Cortex of kidney (tissue), 1 donor: ENCODE measurements at places on chromosomes 12 and 14.

- no peak for DNase-seq
Measured at GRCh38 chr12:113891739-113892520, 74.2 kb downstream of the RBM19 start.

- DNase-seq, result no peak
Measured at GRCh38 chr14:72970824-72971434, 44.7 kb downstream of the DCAF4 start.

- DNase-seq, result no peak
Measured at GRCh38 chr12:80704420-80704819, 3.0 kb upstream of the MYF6 start.

DNA sequence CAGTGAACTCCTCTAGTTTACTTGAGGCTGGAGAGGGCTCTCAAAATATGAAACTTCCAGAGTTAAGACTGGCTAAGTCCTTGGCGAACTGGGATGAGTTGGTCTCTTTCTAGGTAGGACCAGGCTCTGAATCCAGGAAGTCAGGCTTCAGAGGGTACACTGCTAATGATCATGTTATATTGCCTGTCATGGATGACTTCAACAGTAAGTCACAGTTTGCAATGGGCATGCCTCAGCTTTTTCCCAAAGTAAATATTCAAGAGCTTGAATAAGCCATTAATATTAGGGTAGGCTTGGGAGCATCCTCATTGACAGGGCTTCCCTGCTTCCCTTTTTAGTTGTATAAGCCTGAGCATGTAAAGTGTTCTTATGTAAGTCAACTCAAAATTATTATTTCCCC, 61.7 kb upstream of the PTHLH start:
- no peak for DNase-seq

DNA sequence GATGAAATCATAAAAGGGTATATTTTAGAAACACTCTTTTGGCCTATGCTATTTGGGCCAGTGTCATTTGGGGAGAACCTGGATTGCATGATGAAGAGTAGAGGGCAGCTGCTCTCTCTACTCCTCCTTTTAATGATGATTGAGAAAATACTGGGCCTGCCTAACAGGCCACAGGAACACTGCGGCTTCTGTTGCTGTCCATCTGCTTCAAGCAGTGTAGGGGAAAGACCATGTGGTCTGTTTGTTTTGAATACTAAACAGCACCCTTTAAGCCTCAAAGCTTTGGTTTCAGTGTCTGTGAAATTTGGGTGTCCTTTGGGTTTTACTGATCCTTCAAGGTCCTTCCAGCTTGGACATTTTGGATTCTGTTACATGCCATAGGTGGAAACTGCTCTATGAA, 78.0 kb downstream of the TTC6 start:
- DNase-seq, result no peak

DNA sequence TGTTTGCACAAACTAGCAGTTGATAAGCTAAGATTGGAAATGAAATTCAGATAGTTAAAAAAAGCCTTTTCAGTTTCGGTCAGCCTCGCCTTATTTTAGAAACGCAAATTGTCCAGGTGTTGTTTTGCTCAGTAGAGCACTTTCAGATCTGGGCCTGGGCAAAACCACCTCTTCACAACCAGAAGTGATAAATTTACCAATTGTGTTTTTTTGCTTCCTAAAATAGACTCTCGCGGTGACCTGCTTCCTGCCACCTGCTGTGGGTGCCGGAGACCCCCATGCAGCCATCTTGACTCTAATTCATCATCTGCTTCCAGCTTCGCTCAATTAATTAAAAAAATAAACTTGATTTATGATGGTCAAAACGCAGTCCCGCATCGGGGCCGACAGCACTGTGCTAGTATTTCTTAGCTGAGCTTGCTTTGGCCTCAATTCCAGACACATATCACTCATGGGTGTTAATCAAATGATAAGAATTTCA, 335.6 kb downstream of the TMEM121 start:
- DNase-seq, result no peak

GRCh38 chr12:47722136-47722834, 3.0 kb downstream of the ENDOU start:
- no peak for DNase-seq

GRCh38 chr12:539540-540310, 80.0 kb downstream of the B4GALNT3 start:
- no peak for DNase-seq

DNA sequence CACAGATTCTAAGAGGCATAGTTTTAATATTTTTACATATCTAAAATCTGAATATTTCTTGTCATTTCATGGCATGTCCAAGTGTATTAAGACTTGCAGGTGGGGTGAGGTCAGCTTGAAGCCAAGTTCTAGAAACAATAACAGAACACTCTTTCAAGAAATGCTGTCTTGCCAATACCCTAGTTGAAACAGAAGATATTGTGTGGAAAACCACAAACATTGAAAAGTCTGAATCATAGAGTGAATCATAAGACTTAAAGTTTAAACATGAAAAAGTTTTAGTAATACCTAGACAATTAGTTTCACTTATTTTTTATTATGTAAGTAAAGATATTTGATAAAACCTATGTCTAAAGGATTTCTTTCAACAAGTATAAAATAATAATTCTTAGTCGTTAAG, 191.5 kb upstream of the CAND1 start:
- DNase-seq, result no peak

DNA sequence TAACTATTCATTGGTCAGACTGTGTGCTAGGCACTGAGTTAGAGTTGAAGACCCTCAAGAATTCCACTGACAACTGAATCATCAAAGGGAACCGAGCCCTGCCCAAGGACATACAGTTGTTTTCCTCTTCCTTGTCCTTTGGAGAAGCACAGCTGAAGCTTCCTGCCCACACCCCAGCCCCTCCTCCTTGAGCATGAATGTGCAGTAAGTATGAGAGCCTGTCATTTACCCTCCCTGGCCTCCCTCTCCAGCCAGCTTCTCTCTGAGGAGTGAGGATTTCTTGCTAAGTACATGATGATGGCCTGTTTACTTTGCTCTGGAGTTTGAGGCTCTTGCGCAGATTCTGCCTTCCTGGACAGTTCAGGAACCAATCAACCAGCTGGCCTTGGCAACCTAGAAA, 235.2 kb downstream of the CACNA1C start:
- DNase-seq, result no peak

DNA sequence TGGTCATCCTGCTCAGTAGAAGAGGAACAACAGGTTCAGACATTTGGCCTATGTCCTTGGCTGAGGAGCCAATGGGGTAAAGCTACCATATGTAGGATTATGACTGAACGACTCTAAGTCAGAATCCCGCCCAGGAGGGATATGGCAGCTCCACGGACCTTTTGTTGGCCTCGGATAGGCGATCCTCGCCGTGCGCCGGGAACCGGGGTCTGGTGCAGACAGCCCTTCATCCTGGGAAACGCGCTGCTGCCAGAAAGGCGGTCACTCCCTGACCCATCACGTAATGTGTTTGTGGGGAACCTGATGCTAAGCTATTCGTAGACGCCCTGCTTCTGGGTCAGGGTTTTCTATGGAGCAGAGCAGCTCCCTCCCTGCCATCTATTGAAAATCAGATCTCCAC, 178.9 kb upstream of the ALG10B start:
- DNase-seq, result no peak

GRCh38 chr12:114690267-114691135, 6.5 kb upstream of the TBX3 start:
- no peak for DNase-seq

DNA sequence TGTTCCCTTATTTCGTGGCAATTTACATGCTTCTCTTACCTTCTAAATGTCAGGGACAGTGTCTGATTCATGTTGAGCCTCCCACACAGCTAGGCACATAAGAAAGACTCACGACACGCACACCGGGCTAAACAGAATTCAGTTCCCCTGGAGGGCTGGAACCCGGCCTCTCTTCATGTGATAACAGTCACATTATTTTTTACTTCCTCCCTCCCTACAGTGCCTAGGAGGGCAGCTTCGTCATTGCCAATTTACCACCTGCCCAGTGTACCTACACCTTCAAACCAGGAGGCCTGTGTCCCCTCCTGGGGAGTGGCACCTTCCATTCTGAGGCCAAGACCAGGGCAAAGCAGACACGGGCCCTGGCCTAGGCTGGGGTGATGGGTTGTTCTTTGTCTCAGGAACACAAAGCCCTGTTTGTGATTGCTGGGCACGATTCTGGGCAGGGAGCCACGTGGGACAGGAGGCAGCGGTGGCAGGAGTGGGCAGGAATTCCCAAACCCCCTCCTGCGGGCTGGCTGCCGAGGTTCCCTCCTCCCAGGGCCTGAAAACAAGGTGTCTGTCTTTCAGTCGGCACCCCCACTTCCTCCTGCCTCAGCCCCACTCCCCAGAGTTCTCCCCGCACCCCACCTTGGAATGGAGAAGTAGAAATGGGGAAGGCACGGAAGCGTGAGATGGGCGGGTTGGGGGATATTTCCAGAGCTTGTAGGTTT, 6.8 kb upstream of the RASAL1 start:
- DNase-seq, result no peak

GRCh38 chr14:104599446-104599845, 5.1 kb downstream of the TMEM179 start:
- DNase-seq, result no peak

- DNase-seq, result no peak
Measured at GRCh38 chr14:104373055-104373854, 206.3 kb upstream of the C14orf180 start.

DNA sequence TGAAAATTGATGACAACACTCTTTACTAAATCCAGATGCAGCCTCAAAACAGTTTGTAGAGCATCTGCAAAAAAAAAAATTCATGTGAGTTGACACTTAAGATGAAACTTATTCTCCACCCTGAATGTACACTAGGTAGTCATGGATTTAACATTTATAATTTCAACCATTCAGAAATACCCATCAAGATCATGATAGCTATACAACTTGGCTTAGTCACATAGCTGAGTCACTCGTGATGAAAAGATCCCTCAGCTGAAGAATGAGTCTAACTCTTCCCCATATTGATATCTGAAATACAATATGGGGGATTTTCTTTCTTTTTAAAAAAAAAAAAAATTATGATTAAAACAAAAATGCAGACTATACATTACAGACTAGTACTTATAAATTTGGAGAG, 104.8 kb upstream of the PLEKHG7 start:
- DNase-seq, result no peak

GRCh38 chr12:56634242-56634836, 4.2 kb upstream of the BAZ2A start:
- DNase-seq, result no peak

DNA sequence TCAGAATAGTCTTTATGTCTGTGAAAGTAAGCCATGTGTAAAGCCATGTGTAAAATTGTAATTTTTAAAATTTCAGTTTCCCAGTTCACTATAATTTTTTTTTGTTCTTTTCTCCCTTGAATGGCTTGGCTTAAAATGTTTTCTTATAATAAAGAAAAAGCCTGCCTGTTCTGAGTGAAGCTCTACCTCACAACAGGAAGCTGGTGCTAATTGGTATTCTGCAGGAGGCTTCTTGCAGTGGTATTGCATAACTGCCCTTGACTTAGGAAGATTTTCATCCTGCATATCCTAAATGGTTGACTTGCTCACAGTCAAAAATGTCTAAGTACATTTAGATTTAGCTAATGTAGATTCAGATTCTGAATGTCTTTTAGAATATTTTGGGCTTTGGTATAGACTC, 49.5 kb downstream of the ATP2A2 start:
- no peak for DNase-seq

DNA sequence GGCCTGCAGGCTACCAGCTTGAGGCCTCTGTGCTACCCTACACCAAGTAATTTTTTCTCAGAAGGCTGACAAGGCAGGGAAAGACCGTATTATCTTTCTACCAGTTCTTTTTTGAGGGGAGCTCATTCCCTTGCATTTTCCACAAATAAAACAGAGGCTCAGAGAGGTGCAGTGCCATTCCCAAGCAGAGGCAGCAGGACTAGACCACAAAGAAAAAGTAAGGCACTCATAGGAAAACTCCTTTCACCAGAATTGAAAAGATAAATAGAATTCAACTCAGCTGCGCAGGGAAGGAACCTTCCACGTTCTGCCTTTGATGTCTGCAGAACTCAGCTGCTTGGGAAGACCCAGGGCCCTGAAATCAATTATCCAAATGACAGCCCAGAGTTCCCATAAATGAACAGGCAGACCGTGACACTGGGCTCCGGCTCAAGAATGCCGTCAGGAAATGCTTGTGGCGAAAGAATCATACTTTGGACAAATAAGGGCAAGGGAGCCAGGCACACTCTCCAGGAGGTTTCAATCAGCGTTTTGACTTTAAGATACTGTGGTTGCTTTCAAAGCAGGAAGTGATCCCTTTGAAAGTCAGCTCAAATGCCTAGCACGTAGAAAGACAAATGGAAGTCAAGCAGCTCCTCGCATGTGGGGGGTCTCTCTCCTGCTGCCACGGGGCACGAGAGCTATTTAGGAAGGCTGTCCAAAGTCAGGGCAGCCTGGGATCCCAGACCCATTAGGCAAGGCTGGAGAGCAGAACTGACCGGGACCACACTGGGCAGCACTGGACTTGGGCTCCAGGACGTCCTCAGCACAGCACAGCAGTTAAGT, 14.0 kb downstream of the KCTD10 start:
- no peak for DNase-seq

DNA sequence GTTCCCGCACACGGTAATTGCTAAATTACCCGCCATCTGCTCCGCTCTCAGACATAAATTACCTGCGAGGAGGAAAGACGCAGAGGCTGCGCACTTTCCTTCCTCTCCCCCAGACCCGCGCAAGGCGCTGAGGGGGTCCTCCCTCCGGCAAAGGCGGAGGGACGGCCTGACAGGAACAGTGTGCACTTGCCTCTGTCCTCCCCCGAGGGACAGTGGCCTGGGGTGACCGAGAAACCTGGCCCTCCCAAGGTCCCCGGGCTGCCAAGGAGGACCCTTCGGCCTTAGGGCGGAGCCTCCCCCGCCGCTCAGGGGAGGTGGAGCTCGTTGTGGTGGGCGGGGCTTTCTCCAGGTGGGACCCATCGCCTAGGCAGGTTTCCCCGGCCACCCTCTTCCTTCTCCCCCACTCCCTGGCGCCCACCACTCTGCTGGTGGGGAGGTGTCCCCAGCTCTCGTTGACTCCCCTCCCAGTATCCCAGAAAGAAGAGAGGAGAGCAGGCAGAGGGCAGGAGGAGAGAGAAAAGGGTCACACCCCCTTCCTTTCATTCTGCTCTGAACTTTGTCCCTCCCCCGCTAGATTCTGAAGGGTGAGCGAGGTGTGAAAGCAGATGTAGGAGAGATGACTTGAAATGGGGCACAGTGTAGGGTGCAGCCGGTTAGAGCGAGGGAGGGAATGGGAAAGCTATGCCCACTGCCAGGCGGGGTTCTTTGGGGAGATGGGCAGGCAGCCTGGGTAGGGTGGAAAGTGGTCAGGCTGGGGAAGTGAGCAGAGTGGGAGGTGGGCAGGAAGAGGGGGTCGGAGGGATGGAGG, 11.4 kb upstream of the CALCOCO1 start:
- no peak for DNase-seq

GRCh38 chr14:64191756-64192155, 102.4 kb downstream of the ESR2 start:
- no peak for DNase-seq

DNA sequence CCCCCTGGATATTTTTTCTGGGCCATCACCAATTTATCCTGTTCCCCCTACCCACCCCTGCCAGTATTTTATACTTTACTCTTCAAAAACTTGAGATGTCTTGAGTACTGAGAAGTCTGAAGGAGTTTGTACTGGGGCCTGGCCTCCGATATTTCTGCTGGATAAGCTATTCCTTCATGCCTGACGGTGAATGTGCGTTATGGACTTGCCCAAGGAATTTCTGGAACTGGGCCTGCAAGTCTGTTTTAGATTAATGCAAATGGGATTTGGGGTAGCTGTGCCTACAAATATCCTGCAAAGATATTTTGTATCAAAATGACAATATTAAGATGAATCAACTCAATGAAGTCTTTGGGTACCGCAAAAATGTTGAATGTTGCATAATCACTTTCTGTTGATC, at the start of gene PTCSC3:
PTCSC3 (minus strand) TSS at position 199 of the 400 bp plus-strand sequence.
- no peak for DNase-seq
